GM23248 (cell line): ENCODE measurements at places on chromosomes 5 and 9. TPM values are rescaled to one million over a fixed set of nuclear protein-coding genes. Genes with fewer than 3 reads are reported as not detected.
A peak's percentile ranks its signal among the peaks of the same experiment; 100 is the strongest.

DNA sequence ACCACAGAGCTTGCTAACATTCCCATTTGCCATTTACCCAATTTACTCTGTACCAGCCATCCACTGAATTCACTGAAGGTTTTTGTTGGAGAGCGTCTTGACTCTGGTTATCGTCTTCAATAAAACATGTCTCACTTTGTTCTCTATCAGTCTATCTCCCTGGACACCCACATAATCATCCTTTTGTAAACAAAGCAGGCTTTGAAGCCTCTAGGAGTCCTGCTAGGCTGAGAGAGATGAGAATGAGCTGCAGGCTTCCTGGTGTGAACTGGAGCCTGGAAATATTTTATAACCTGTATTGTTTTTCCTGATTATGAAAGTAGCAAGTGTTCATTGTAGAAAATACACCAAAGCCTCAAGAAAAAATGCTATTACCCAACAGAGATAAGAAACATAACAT, 140.6 kb upstream of the ZNF366 start:
- no peak for DNase-seq

GRCh38 chr5:57335092-57335660, 147.4 kb downstream of the ACTBL2 start:
- peak; percentile 55 for DNase-seq

DNA sequence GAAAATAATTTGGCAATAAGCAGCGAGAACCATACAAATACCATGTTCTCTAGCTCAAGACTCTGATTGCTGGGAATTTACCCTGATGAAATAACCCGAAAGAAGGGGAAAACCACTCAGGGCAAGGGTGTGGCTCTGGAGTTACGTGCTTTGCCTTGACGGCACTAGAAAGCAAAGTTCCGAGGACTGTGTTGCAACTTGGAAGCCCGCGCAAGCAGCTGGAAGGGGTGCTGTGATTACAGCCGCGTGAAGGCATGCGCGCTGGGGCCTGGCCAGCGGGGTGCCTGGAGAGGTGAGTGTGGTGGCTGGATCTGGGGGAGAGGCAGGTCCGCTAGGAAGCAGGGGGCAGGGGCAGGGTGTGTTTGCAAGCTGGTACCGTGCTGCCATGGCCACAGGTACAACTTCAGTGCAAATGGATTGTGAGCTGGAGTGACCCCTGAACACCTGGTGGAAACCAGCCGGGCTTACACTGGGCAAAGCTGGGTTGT, 52.6 kb upstream of the CNOT6 start:
- DNase-seq = no peak

GRCh38 chr9:32431940-32432555, 47.6 kb downstream of the ACO1 start:
- DNase-seq = peak; percentile 60

GRCh38 chr9:78821126-78821822, 524.3 kb downstream of the PSAT1 start:
- peak; percentile 59 for DNase-seq

DNA sequence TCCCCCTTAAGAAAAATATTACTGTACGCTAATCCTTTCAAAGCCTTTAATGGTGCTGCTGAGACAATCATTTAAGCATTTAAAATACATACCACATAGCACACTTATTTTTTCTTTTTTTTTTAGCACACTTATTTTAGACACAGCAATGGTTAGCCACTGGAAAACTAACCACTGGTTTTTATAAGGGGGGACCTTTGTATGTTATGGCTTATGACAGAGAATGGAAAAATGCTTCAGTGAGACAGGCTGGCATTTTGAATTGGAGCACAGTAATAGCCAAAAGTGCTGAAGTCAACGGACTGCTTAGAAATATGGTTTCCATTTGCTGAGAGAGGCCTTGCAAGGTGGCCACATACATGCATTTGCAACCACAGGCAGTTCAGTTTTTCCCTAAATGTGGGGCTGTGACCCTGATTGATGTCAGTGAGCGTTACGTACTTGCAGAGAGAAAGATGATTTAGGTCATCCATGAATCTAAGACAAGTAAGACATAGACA, 28.5 kb downstream of the AOPEP start:
- DNase-seq = no peak

The ERCC8 gene
- 15.5 and 26.8 TPM in 2 replicates for total RNA-seq

DNA sequence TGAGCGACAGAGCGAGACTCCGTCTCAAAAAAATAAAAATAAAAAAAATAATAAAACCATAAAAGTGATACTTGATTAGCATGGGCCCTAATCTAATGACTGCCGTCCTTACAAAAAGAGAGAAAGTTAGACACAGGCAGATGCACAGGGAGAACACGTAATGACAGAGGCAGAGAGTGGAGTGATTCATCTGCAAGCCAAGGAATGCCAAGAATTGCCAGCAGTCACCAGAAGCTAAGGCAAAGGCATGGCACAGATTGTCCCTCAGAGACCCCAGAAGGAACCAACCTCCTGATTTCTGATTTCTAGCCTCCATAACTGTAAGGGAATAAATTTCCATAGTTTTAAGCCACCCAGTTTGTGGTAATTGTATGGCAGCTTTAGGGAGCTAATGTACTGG, 79.6 kb upstream of the FREM1 start:
- peak; percentile 80 for DNase-seq
